Stimulated activated CD8-positive, alpha-beta memory T cell treated with anti-CD3 and anti-CD28 coated beads, Interleukin-4, amount 100 ng/mL, for 1 hour (primary cell): ENCODE measurements at places on chromosomes 4 and X.

GRCh38 chr4:82216219-82216618 lies 157.6 kb downstream of the HNRNPD start:
- no peak for DNase-seq

DNA sequence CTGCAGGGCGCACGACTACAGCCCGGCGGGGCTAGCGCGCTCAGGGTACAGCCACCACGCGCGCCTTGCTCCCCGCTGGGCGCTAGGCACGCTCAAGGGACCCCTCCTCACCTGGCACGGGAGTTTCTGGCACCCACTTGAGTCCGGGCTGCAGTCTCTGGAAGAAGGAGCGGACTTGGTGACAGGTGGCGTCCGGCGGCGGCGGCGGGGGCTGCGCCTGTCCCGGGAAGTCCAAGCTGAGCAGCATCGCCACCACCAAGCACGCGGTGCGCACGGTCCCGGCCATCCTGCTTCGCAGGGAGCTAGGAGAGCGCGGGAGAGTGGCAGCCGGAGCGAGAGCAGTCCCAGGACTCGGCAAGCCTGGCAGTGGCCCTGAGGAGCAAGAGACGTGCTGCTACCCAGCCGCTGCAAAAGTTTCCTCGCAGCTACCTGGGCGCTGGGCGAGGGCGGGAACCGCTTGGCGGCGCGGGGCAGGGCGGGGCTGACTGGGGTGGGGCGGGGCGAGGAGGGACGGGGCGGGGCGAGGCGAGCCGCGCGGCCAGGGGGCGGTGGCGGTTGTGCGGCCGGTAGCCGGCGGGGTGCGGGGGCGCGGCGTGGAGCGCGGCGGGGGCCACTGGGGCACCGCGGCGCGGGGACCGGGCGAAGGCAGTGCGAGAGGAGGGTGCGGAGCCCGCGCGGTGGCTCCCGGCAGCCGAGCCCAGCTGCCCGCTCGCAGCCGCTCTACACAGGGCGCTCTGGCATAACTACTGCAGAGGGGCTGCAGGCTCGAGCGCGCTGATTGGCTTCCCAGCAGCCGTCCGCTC lies at the start of gene GPC3:
GPC3 (minus strand) TSS at position 431 of the 803 bp plus-strand sequence.
- no peak for DNase-seq

GRCh38 chrX:11758400-11759171 lies 549 bp downstream of the MSL3 start:
- peak; percentile 80 for DNase-seq

DNA sequence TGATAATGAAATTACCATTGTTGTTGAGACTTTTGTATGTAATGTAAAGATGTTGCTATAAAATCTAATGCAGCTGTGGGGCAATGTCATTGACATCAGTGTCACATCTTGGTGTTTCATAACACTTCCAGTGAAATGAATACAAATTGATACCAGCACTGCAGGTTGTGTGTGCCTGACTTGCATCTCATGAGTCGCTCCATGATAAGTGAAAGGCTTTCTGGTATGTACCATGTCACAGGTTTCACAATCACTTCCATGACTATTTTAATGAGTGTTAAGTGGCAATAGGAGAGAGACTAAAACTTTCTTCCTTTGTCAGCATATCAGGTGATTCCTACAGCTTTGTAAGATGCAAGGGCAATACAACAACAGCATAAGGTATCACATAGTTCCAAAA lies 94.4 kb downstream of the ABCB7 start:
- no peak for DNase-seq

DNA sequence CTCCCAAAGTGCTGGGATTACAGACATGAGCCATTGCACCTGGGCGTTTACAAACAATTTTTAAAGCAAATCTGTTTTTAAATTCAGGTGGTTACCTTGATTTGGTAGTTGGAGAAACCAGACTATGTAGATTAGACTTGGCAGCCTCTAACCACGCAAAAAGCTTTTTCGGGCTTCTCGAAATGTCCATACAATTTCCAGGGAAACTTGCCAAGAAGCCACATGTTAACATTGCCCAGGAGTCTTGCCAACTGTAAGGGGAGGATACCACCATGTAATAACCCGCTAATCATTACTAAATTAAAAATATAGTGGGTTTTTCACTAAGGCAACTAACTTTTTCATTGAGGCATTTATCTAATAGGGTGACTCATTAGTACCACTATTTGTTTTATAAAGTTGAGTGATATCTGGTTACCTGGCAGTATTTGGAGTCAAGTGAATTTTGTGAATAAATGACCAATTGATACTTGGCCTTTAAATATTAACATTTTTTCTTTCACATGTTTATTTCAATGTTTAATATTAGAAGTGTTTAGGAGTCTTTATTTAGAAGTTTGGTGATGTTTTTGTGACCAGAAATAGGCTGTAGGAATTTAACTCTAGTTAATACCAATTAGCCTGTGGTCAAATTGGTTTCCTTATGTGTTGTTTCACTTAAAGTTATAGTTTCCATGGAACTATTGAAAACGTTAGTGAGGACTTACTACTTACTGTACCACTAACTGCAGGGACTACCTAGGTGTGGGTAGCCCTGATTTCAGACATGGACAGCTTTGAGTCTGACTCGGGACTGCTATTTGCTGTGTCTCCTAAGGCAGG lies 61.3 kb downstream of the CLDN34 start:
- no peak for DNase-seq

GRCh38 chrX:141214196-141214595 lies 28.1 kb downstream of the SPANXC start:
- no peak for DNase-seq

GRCh38 chrX:72125331-72126047 lies 6.2 kb downstream of the RTL5 start:
- no peak for DNase-seq

- no peak for DNase-seq
Observed at GRCh38 chr4:166594326-166594946, 639.9 kb downstream of the SPOCK3 start.

DNA sequence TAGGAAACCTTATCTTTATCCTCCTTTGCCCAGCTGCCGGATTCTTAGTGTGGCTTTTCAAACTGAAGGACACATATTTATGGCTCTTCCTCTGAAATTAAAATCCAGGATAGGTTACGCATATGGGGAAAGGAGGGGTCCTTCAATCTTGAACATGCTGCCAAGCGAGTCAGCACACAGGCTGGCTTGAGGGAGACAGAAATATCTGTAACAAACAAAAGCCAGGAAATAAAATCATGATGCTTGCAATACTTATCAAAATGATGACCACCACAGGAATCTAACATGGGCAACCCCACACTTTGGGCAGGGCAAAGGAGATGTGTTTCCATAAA lies 196.4 kb upstream of the LDB2 start:
- DNase-seq: no peak

DNA sequence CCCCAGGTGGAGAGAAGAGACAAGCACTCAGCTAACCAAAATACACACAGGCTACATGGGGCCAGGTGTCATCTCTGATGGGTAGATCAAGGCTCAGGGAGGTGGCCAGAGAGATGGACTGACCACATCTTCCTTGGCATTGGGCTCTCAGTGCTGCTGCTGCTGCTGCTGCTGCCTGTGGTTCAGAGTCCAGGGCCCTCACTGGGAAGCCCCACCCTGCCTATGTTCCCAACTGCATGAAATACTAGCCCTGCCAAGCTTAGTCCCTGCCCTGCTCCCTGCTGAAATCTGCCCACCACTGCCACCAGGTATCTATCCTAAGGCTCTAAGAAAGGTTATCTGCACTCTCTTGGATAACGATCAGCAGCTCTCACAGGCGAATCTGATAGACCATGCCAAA lies 118.7 kb downstream of the EFHC2 start:
- no peak for DNase-seq

DNA sequence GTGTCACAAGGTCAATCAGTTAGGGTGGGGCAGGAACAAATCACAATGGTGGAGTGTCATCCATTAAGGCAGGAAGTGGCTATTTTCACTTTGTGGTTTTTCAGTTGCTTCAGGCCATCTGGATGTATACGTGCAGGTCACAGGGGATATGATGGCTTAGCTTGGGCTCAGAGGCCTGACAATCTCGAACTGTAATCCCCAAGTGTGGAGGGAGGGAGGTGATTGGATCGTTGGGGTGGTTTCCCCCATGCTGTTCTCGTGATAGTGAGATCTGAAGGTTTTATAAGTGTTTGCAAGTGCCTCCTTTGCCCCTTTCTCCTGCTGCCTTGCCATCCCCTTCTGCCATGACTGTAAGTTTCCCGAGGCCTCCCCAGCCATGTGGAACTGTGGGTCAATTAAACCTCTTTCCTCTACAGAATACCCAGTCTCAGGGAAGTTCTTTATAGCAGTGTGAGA lies 36.7 kb upstream of the STS start:
- DNase-seq: no peak

GRCh38 chr4:98601708-98602107 lies 56.7 kb downstream of the TSPAN5 start:
- DNase-seq: no peak

- no peak for DNase-seq
Observed at GRCh38 chr4:100938698-100939097, 408.6 kb downstream of the PPP3CA start.

- no peak for DNase-seq
Observed at GRCh38 chr4:66182636-66183035, 512.3 kb upstream of the EPHA5 start.

DNA sequence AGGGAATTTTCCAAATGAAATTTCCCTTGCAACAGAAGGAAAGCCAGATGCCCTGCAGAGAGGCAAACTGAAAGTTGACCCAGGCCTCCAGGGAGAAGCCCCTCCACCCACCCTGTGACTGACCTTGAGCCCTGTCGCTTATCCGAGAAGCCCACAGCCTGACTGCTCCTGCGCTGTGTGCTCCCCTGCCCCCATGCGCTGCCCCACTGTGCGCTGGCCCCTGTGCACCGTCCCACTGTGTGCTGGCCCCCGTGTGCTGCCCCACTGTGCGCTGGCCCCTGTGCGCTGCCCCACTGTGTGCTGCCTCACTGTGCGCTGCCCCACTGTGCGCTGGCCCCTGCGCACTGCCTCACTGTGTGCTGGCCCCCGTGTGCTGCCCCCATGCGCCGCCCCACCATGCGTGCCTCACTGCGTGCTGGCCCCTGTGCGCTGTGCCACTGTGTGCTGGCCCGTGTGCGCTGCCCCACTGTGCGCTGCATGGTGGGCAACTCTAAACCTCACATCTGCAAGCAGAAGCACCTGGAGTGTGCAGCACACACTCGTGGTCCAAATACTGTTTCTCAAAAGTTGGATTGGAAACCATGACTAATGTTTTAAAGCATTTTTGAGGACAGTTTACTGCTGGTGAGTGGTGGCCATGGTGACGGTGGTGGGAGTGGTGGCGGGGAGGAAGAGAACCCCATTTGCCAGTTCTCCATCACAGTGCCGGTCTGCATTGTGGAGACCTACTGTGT lies 8.3 kb upstream of the GRPEL1 start:
- no peak for DNase-seq

GRCh38 chrX:1165535-1166196 lies 46.8 kb downstream of the CRLF2 start:
- no peak for DNase-seq

DNA sequence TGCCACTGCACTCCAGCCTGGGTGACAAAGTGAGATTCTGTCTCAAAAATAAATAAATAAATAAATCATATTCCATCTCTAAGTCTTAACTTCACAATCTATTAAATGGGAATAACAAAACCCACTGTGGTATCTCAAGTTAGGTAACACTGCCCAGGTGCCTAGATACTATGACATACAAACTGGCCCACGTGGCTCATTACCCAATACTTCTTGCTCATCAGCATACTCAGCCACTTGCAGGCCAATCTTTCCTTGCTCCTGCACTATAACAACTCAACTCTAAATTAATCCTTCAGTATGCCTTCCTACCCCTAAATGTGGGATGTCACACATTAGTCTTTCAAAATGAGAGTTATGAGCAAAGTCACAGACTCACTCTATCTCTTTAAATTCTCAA lies 230.1 kb downstream of the OPHN1 start:
- no peak for DNase-seq

- no peak for DNase-seq
Observed at GRCh38 chr4:7503559-7504249, 69.0 kb upstream of the PSAPL1 start.

DNA sequence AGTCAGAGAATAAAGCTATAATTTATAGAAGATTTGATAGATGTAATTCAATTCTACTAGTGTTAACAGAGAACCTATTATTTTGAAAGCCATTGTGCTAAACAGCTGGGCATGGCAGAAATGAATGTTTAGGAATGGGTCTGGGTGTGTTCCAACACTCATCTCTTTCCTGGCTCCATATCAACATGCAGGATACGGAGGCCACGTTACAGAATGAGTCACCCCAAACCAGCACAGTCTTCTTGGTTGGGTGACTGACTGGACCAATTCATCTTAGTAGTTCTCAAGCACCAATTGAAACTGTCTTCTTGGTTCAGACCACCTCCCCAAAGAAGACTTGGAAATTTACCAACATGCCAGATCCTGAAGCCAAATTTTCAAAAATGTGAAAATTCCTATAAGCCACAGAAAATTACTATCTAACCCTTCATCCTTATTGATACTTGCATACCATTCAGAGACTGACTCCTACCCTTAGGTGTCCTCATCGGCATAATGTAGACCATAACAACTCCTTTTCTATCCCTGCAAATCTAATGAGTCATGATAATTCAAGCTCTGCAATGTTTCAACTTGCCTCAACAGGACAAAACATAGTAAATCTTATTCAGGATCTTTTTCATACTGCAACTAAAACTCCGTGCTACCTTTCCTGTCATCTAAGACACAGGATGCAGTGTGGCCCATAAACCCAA lies 52.0 kb upstream of the ATOH1 start:
- DNase-seq: no peak

DNA sequence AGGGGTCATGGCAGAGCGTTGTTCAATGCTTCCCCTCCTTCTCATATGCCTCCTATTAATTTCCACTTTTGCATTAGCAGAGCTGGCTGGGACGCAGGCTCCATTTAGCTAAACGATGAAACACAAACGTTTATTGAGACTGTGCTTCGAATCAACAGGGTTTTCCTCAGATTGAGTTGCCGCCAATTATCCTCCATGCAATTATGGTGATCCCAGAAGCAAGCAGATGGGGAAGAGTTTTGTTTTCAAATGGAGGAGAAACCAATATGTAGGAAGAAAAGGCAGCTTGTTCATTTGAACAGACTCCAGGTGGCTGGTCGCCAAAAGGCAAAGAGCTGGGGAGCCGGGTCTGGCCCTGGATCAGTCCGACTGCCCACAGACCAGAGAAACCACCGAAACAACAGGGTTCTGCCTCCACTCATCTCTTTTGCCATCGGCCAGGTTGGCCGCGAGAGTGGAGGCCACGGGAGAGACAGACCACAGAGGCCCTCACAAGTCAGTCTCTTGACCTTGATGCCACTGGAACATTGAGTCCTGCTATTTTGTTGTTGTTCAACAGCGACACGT lies 184.8 kb downstream of the GBA3 start:
- no peak for DNase-seq

- no peak for DNase-seq
Observed at GRCh38 chr4:34676400-34676799, 1567.9 kb downstream of the ARAP2 start.

GRCh38 chr4:177408023-177408422 lies 34.2 kb downstream of the AGA start:
- no peak for DNase-seq

DNA sequence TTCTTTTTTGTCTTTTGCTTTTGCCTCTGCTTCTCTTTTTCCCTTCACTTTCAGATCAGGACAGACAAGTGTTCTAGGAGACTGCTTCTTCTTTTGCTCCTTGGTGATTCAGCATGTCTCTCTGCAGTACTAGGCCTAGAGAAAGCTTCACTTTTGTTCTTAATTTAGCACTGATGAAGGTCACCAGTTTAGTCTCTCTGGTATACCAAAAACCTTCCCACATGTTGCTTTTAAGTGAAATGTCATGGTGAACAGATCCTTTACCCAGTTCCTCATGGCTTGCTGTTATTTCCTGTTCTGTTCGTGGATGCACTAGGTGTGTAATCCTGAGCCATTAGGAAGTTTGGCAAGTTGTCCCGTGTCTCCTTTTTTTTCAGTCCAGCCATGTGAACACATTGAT lies 53.3 kb downstream of the NBDY start:
- DNase-seq: no peak
